ENCODE measurements at places on chromosomes 7 and 10. TPM values are rescaled to one million over a fixed set of nuclear protein-coding genes. Genes with fewer than 3 reads are reported as not detected.

NXPH1 gene
- total RNA-seq, result not detected

XRCC2 gene
- total RNA-seq, result 3.1 TPM

FRMPD2 gene
- total RNA-seq, result 0.28 TPM

PPIA gene
- total RNA-seq, result 4,000 TPM

DOCK1 gene
- 120 TPM for total RNA-seq

Measured in dermis blood vessel endothelial cell (primary cell).